ENCODE measurements at places on chromosomes 7 and 10.
A peak's percentile ranks its signal among the peaks of the same experiment; 100 is the strongest.

GRCh38 chr10:63666836-63667383 lies 145.7 kb downstream of the REEP3 start:
- peak; percentile 15 for DNase-seq

- DNase-seq, result no peak
These were observed 5.7 kb downstream of the HIPK2 start for GRCh38 chr7:139772115-139772514.

- no peak for DNase-seq
These were observed 79.4 kb downstream of the ANKIB1 start for GRCh38 chr7:92325173-92325572.

- DNase-seq, result no peak
These were observed 13.0 kb downstream of the AOAH start for GRCh38 chr7:36711256-36711655.

GRCh38 chr7:26449175-26450165 lies 157.8 kb downstream of the SNX10 start:
- DNase-seq, result no peak

DNA sequence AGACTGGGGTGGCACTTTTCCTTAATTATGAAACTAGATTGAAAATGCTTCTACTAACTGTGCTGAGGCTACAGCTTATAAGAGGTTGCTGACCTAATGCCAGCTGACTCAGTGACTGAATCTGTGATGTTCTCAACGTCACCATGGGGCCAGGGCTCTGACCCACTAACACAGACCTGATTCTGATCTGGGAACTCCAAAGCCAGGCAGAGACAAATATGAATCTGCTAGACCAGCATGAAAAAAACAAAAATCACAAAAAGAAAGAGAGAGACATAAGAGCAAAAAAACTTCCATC lies 16.1 kb downstream of the USP6NL start:
- DNase-seq, result no peak

- DNase-seq, result no peak
These were observed 139.3 kb downstream of the PPP1R9A start for GRCh38 chr7:95046494-95047240.

DNA sequence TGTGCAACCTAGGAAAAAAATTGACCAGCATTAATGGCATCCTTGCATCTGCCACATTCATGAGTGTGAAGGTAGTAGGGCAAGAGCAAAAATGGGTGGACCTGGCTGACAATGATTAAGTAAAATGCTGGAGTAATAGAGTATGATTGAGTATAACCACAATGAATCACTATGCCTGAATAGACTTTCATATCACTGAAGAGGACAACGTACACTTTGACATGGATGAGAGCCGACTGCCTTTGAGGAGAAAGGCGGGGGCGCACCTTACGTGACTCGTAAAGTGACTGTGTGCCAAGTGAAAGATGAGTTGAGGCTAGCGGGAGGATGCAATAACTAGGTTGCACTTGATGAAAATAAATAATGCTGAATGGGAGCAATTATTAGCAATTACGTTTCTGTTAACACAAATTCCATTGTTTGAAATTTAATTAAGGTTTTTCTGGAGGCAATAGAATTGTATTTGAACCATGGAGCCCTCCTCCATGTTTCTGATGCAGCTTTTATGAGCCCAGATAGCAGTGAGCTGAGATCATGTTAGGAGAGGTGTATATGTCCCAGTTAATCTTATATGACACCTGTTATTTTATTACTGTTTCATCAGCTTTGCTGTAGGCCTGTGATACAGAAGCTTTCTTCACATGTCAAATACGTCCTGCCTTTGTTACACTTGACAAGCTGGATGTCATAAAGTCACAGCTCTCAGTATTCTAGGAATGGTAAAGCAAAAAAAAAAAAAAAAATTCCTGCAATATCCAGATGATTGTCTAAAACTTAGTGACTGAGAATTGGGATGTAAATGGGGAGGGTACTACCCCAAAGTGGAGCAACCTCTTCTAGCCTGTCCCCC lies 596.5 kb downstream of the NXPH1 start:
- DNase-seq, result no peak

DNA sequence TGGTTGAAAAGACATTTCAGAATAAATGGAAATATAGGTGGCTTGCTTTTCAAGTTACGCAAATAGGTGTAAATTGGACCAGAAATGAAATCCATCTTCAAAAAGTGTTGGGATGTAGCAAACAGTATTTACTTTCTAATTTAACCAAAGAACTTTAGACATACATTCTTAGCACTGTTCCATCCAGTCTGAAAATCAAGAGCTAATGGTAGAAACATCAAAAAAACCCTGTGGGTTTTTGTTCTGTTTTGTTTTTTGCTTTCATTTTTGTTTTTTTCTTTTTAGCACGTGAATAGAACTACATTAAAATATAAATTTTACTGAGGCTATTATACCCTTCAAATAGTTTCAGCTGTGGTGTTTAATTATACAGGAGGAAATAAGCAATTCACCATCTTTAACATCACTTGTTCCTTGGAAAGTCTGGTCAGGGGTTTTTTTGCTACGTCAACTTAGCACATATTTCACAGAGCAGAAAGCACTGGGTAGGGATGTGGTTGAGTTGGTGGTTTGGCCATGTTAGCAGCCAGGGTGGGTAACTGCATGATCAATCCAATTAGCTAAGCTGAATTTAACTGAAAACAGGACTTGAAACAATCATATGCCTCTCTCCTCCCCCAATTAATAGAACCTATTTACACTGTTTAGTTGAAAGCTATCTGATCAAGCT lies 275.4 kb upstream of the PFKP start:
- DNase-seq, result peak; percentile 87

DNA sequence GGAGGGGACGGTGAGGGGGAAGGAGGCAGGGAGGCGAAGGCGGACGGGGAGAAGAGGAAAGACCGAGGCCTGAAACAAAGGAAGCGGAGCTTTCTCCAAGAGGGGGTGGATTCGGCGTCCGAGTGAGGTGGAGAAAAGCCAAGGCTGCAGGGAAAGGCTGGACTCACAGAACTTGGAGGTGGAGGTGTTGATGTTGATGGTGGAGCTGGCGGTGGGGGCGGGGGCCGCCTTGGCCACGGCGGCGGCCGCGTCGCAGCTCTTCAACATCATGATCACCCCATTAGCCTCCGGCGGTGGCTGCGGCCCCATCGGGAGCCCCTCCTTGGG lies 578 bp downstream of the CACUL1 start:
- no peak for DNase-seq

DNA sequence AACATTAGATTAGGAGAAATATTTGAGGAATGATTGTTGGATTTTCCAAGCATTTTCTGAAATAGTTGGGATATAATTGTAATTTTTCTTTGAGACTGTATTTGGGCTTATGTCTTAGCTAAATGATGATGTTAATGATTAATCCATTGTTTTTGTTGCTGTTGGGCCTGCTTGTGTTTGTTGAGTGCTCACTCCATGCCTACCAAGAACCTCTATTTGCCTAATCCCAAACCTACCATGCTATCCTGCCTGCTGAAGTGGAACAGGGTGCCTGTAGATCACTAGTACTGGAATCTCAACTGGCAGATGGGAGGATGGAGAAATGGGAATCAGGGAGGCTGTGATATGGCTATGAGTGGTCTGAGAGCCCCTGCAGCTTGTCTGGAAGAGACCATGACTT lies 565.5 kb downstream of the SORCS3 start:
- no peak for DNase-seq

GRCh38 chr7:138814816-138815332 lies 16.9 kb upstream of the ATP6V0A4 start:
- no peak for DNase-seq

GRCh38 chr7:37728747-37729146 lies 45.2 kb downstream of the GPR141 start:
- peak; percentile 51 for DNase-seq

DNA sequence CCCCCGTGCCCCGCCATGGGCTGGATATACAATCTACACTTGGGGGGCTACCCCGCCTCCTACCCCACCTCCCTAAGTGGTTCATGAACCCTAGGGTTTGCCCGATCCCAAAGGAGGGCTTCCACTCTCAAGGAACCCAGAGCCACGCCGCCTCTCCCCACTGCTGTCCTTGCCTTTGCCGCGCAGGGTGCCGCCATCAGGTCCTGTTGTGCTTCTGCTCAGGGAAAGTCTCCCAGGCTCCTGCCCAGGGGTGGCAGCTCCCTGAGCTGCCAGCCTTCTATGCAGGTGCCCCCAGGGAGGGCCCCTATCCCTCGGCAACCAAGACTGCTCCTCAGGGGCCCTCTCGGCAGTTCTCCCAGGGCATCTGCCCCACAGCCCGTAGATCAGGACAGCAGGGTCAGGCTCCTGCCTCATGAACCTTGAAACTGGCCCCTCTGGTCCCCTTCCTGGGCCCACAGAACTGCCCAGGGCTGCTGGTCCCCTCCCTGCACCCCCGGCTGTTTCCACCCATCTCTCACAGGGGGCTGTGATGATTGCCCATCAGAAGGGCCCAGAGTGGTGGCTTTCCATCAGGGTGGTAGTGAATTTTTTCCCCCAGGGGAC lies 13.0 kb upstream of the PCBD1 start:
- DNase-seq, result no peak

DNA sequence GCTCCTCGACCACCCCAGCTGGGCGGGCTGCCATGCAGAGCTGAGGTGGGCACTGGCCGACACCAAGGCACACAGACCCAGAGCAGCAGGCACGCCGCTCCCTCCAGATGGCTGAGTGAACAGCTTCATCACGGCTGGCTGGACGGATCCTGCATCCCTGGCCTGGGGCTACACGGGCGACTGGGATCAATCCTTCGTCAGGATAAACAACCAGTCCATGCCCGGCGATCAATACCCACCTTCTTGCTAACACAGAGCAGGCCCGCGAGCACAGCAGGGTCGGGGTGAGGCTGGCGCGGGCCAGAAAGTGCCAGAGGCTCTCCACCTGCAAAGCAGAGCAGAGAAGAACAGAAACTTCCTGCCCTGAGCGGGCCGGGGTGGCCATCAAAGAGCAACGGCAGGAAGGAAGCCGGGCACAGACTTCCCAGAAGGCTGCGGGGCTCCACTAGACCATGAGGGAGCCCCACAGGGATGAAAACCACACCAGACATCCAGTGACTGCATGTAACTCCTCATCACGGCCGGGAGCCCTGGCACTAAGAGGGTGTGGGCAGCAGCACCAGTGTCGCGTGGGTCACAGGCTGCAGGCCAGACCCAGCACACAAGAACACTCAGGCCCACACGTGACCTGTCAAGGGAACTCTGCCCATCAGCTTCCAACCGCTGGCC lies 166.4 kb downstream of the MAD1L1 start:
- DNase-seq, result no peak

- DNase-seq, result no peak
These were observed 11.8 kb downstream of the KAZALD1 start for GRCh38 chr10:101073631-101074030.

GRCh38 chr7:156378806-156379205 lies 261.8 kb upstream of the RNF32 start:
- DNase-seq, result no peak

- DNase-seq, result no peak
These were observed 6.3 kb upstream of the OPN4 start for GRCh38 chr10:86647773-86648703.

DNA sequence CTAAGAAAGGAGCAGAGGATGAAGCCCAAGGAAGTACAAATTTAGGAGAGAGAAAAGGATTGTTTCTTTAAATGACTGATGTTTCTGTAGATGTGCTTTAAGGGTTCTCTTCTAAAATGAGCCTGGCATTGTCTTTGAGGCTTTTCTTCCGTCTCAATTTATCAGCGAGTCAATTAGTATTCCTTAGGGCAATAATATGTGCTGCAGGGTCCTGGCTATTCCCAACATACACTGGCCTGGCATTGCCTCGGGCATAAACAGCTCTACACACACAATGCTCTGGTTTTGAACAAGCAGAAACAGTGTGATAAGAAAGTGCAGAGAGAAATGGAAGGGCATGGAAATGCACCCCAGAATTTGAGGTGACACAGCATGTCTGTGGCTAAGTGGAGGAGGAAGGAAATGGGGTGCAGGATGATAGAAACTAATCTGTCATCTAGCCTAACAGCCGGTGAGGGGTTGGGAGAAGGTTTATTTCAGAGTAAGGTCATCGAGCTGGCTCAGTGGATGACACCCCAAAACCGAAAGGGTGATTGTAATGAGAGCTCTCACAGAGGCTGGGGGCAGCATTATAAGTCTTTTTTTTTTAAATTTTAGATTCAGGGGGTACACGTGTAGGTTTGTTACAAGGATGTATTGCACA lies 67.5 kb upstream of the ARHGAP21 start:
- DNase-seq, result no peak

DNA sequence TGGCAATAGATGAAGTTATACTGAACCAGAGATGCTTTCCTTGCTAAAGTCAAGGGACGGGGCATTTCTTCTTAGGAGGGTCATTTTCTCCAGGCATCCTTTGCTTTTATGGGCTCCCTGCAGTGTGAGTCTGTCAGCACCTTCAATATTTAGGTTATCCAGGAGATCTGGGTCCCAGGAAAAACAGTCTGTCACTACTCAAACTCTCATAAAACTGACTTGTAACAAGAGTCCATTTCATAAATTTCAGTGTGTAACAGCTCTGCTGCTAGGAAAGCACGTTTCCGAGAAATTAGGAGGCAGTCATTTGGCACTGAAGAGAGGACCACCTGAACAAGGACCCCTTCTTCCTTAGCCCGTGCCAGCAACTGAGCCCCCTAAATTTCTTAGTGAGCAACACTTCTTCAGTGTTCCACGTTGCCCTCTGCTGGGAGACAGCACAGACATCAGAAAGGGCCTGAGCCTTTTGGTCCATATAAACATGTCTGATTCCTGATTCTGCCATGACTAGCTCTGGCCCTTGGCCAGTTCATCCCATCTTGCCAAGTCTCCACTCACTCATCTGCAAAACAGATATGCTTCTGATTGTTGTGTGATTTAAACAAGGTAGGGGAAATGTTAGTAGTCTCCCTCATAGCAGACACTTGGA lies 7.2 kb downstream of the GCC1 start:
- DNase-seq, result no peak

- no peak for DNase-seq
These were observed 294.9 kb downstream of the FGFR2 start for GRCh38 chr10:121303287-121303890.

- no peak for DNase-seq
These were observed 519.2 kb downstream of the TCERG1L start for GRCh38 chr10:130792096-130792845.

GRCh38 chr7:372932-373791 lies 83.2 kb downstream of the FOXL3 start:
- DNase-seq, result no peak

GRCh38 chr10:21764466-21765189 lies 230.6 kb downstream of the MLLT10 start:
- no peak for DNase-seq

DNA sequence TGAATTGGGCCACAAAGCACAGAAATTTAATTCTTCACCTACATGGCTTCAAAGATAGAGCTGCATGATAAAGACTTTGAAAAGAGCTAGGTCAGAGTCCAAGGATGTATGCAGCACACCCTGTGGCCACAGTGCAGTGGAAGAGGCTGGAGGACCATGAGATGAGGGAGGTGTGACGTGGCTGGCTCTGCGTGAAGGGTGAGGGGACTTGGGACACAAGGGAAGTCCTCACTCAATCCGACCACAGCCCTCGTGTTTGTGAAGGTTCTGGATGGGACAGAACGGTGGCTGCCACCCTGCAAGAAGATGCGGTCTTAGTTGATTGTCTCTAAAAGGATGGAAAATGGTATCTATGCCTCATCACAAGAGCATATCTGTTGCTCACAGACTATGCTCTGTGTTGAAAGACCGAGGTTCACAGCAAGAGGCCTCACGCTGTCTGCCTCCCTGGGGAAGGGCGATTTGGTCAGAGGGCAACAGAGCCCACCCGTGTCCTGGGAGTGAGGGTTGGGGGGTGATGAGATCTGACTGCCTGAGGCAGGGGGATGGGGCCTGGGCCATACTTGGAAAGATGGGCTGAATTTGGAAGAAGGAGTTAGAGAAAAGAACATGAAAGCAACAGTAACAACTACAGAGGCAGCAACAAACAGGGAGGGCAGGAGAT lies 174.4 kb upstream of the SHH start:
- DNase-seq, result no peak

Measured in GM12878 (cell line).